GM23338 (cell line): ENCODE measurements at places on chromosomes 11 and 22. TPM values are rescaled to one million over a fixed set of nuclear protein-coding genes. Genes with fewer than 3 reads are reported as not detected.

The SLC22A9 gene
- not detected in 2 replicates for polyA plus RNA-seq

The CHRDL2 gene
- 0.38 TPM in 1 of 2 replicates, not detected in the other for polyA plus RNA-seq

The CLMP gene
- 7.1 and 8.4 TPM in 2 replicates for polyA plus RNA-seq

The CNIH2 gene
- 4.3 and 7.9 TPM in 2 replicates for polyA plus RNA-seq
